ENCODE measurements at places on chromosomes 2 and 18.

- DNase-seq: peak; percentile 100
Observed at GRCh38 chr18:52499644-52500043, 159.6 kb downstream of the DCC start.

DNA sequence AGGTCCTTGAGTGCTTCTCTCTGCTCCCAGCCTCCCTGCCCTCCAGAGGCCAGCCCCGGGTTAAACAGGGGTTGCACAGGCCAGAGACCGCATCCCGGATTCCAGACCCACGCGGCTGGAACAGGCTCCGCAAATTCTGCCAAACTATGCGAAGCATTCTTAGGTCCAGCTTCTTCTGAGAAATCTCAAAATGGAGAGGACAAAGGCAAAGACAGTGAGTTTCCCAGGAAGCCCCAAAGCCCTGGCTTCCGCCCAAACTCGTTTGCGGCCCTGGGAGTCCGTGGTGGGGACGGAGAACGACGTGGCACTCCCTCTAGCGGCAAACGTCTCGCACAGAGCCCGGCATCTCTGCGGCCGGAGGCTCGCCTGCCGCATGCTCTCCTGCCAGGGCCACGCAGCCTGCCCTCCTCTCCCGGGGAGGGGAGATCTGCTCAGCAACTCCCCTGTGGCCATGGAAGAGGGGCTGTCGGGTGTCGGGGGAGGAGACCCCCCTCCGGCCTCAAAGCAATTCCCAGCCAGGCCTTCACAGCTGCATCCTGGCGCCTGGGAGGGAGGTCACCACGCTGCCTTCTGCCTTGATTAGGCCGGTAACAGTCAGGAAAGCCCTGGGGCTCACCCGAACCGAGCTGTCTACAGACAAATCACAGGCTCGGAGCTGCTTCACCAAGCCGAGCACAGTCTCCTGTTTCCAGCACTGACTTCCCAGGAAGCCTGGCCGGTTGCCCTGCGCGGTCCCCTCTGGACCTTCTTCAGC lies 33.4 kb upstream of the KLHL29 start:
- peak; percentile 78 for DNase-seq

DNA sequence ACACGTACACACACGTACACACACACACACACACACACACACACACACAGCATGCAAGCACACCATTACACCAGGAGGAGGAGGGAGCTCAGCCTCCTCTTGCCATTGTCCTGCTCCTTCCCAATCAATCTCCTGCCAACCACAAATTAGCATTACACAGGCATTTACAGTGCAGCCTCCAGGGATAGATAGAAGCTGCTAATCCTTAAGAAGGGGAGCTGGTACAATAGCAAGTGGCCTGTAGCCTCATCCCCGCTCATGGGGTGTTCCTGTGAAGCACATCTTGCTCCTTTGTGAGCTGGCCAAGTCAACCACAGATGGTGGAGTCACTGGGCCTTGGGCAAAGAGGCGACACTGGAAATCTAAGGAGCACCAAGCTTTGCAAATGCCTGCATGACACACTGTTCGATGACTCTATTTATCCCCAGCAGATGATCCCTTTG lies 110.3 kb upstream of the PKDCC start:
- DNase-seq: peak; percentile 7

- no peak for DNase-seq
Observed at GRCh38 chr2:99698896-99699295, 209.1 kb upstream of the REV1 start.

DNA sequence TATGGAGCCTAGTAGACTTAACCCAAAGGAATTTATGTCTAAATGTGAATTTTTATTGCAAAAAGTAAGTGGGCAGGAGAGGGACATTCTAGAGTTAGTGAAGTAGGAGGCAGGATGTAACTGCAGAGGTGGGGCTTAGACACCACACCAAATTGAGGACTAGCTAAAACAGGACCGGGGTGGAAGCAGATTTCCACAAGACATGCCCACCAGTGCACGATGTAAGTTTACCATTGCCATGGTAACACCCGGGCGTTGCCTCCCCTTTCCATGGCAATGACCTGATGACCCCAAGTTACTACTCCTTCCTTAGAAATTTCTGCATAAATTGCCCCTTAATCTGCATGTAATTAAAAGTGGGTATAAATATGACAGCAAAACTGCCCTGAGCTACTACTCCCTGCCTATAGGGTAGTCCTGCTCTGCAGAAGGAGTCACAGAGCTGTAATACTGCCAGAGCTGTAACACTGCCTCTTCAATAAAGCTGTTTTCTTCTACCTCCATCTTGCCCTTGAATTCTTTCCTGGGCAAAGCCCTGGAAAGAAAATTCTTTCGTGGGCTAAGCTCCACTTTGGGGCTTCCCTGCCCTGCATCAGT lies 509.7 kb downstream of the ERBB4 start:
- peak; percentile 77 for DNase-seq

DNA sequence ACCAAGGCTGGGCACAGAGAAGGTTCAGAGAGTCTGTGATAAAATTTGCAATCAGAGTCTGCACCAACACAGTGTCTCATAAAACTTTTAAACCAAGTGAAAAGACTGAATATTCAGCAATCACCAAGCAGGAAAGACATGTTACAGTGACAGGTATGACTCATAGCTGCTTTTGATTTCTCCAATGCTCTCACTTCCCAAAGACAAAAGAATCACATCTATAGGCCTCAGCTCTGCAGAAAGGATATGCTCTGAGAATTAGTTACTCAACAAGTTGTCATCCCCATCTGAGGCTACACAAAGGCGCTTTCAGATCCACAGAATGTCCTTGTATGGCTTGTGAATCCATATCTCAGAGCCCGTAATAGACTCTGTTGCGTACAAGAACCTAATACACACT lies 92.5 kb downstream of the KCNF1 start:
- no peak for DNase-seq

GRCh38 chr18:44342162-44342561 lies 338.5 kb upstream of the SETBP1 start:
- DNase-seq: no peak

GRCh38 chr2:61762292-61762691 lies 91.6 kb downstream of the FAM161A start:
- no peak for DNase-seq

DNA sequence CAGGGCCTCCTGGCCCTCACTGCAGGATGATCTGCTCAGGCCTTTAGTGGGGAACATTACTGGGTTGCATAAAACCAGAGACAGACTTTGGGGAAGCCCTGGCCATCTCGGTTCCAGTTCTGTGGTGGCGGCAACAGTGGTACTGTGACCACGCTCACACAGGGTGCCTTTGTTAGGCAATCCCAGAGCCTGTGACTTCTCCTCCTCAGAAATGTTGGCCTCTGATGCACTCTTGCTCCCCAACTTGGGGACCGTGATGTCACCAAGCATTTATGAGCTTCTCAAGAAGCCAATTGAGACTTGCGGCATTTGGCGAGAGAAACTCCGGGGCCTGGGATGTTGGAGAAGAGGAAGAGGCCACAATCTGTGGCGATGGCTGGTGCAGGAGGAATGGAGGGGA lies 80.9 kb upstream of the PKDCC start:
- no peak for DNase-seq

GRCh38 chr2:215238485-215239098 lies 73.3 kb upstream of the ATIC start:
- DNase-seq: no peak

GRCh38 chr2:128774320-128775216 lies 455.9 kb upstream of the HS6ST1 start:
- no peak for DNase-seq

DNA sequence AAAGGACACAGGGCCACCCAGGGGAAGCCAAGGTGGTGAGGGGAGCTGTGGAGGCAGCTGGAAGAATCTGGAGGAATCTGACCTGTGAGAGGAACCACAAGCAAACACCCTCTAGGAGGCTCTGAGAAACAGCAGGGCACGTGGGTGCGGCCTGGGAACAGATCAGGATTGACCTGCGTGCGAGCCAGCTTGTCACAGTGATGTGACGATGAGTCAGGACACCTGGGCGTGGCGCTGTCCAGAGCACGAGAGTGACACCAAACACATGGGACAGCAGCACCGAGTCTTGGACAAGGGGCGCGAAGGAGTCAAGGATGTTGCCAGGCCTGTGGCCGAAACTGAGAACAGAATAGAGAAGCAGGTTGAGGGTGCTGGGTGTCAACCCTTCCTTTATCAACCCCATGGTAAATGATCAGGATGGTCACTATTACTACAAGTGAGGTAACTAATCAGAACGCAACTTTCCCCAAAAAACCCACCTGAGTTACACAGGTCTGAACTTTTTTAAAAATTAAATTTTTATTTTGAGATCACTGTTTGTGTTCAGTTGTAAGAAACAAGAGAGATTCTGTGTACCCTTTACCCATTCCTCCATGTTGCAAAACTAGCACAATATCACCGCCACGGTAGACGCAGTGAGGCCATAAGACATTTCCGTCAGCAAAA lies 637 bp upstream of the SFT2D3 start:
- peak; percentile 15 for DNase-seq

DNA sequence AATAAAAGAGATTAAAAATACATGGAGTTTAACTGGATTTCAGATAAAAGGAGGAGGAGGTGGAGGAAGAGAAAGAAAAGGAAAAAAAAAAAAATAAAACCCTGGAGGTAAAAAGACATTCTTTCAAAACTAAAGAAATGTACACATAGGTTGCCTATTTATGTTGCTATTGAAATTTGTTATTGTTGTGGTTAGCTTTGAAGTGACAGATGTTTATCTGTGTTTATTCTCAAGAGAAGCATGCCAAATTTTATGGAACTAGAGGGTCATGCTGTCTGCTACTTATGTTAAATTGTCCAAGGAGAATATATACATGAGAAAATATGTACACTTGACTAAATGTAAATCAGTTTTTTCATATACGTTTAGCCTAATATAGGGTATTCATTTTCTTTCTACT lies 653.2 kb downstream of the DCDC2C start:
- no peak for DNase-seq

DNA sequence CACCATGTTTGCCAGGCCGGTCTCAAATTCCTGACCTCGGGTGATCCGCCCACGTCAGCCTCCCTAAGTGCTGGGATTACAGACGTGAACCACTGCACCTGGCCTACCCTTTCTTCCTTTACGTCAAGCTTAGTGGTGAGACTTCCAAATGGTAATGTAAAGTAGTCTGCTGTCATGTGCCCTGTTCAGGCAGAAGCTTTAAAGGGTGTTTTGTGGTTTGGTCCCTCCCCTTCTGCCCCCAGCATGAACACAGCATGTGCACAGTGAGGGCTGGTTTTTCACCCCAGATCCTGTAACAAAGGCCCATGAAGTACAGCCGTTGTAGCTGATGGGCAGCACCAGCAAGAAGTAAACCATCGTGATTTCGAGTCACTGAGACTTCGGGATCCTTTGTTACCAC lies 2.7 kb upstream of the DTYMK start:
- no peak for DNase-seq

- DNase-seq: no peak
Observed at GRCh38 chr2:67312871-67313270, 84.3 kb upstream of the ETAA1 start.
